Hematopoietic multipotent progenitor cell treated with erythropoietin and hydrocortisone succinate and interleukin-3 and kit ligand, for 4 days (in vitro differentiated cells): ENCODE measurements at places on chromosomes 2 and 18.
A peak's percentile ranks its signal among the peaks of the same experiment; 100 is the strongest.

- no peak for DNase-seq
These were observed 40.8 kb upstream of the POTEE start for GRCh38 chr2:131168538-131168937.

- no peak for DNase-seq
These were observed 244.8 kb upstream of the NCKAP5 start for GRCh38 chr2:133812826-133813617.

DNA sequence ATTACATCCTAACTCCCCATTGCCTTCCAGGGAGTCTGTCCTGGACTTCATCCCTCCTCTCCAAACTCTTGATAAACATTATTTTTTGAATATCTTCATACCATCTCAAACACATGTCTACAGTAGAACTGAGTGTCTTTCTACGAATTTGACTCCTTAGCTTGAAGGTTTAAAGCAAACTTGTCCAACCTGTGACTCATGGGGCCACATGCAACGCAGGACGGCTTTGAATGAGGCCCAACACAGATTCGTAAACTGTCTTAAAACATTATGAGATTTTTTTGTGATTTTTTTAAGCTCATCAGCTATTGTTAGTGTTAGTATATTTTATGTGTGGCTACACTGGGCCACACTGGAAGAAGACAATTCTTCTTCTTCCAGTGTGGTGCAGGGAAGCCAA is 98.1 kb downstream of the PARD3B start:
- no peak for DNase-seq

GRCh38 chr18:65942104-65942503 is 191.3 kb downstream of the CDH7 start:
- DNase-seq: no peak

DNA sequence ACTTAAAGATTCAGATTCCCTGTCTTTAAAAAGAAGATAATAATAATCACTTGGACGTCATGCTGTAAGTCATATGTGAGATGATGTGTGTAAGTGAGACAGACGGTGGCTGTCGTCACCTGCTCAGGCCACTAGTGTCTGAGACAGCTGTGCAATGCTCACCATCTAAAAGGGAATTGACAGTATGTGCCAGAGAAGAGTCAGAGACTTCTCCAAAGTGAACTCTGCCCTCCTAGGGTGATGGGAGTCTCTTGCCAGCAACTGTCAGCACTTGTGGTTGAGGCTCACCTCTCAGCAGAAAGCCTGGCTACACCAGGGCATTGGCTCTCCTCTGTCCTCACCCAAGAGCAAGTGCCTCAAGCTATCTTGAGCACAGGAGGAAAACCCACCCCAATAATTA is 131.6 kb upstream of the DNAJC10 start:
- no peak for DNase-seq

GRCh38 chr2:237774811-237775553 is 23.6 kb upstream of the RBM44 start:
- DNase-seq: peak; percentile 77

- no peak for DNase-seq
These were observed 393.0 kb upstream of the SALL3 start for GRCh38 chr18:78586586-78586985.

GRCh38 chr2:44480068-44480467 is 118.3 kb downstream of the CAMKMT start:
- no peak for DNase-seq

GRCh38 chr2:45709137-45709536 is 57.7 kb downstream of the PRKCE start:
- DNase-seq: no peak

DNA sequence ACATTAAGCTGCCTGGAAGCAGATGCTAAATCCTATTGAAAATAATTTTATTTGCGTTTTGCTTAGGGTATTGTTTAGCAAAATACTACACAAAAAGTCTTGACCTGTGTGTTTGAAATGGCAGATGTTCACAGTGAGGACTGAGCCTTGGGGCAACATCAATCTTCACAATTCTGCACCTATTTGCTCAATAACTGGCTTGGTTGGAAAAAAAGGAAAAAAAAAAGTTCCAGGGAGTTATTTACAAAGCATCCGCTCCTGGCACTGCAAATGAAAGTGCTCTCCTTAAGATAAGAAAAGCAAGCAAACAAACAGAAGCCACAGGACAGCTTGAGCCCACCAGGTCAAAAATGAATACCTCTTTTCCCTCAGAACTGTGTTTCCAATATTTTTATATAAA is 77.7 kb downstream of the MAP2 start:
- DNase-seq: no peak

DNA sequence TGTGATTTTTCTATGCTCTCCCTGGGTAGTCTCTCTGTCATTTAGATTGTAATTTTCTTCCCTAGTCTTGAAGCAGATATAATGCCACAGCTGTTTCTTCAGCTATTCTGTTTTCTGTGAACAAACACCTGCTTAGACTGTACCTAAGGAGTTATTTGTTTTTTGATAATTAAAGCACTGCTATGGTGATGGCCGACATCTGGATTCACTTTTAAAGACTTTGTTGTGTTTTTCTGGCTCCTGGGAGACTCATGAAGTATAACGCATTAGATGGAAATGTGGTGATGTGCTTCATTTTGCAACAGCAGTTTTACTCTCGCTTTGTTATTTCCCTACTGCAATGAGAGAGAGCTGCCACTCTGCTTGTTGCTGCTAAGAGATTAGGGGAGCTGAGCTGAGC is 15.7 kb upstream of the C2orf69 start:
- no peak for DNase-seq

- no peak for DNase-seq
These were observed 1096.7 kb upstream of the DDX18 start for GRCh38 chr2:116717832-116718231.

GRCh38 chr18:48548921-48549320 is 10.1 kb downstream of the CTIF start:
- DNase-seq: no peak

- no peak for DNase-seq
These were observed 256.7 kb downstream of the DCDC2C start for GRCh38 chr2:3960106-3960505.

DNA sequence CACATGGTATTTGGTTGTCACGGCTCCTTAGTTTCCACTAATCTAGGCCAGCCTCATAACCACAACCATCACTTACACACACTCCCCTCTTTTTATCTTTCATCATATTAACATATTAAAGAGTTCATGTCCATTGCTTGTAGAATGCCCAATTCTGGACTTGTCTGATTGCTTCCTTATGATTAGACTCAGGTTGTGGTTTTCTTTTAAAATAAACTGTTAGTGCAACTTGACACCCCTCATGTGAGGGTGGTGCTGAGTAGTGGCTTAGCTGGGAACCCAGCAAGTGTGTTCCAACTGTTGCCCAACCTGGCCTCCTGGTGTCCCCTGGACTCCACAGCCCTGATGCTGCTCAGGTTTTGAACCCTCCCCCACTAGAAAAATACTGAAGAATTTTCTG is 20.1 kb upstream of the CD207 start:
- peak; percentile 12 for DNase-seq

- no peak for DNase-seq
These were observed 6.7 kb upstream of the SLC4A5 start for GRCh38 chr2:74349889-74350288.

DNA sequence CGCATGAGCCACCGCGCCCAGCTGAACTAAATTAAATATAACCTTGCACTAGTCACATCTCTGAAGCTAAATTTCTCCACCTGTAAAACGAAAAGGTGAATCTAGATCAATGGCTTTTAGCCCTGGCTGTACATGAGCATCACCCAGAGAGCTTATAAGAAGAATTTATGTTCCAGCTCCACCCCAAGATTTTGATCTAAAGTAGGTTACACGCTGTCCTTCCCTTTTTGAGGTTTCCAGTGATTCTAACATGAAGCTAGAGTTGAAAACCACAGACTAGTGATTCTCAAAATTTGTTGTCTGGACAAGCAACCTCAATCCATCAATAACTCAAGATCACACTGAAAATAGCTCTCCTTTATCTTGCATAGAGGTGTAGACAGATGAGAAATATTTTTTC is 208.8 kb upstream of the CRIM1 start:
- peak; percentile 43 for DNase-seq

- DNase-seq: no peak
These were observed 6.4 kb downstream of the NDUFV2 start for GRCh38 chr18:9108911-9109310.

DNA sequence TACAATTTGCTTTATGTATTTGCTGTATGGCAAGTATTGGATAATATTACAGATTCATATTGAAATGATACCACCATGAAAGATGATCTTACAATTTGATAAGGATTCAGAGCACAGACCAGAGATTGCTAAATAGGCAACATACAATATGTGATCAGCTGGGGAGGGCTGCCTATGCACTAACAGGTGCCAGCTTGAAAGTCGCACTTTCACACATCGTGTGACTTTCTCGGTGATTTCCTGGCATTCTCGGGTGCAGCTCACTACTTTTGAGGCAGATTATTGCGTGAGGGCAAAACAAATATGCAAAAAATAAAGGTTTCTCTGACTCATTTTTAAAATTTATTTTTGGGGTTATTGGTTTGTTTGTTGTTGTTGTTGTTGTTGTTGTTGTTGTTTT is 36.0 kb downstream of the RBMS1 start:
- DNase-seq: no peak

- DNase-seq: peak; percentile 78
These were observed 2.4 kb downstream of the EPAS1 start for GRCh38 chr2:46299365-46300263.

DNA sequence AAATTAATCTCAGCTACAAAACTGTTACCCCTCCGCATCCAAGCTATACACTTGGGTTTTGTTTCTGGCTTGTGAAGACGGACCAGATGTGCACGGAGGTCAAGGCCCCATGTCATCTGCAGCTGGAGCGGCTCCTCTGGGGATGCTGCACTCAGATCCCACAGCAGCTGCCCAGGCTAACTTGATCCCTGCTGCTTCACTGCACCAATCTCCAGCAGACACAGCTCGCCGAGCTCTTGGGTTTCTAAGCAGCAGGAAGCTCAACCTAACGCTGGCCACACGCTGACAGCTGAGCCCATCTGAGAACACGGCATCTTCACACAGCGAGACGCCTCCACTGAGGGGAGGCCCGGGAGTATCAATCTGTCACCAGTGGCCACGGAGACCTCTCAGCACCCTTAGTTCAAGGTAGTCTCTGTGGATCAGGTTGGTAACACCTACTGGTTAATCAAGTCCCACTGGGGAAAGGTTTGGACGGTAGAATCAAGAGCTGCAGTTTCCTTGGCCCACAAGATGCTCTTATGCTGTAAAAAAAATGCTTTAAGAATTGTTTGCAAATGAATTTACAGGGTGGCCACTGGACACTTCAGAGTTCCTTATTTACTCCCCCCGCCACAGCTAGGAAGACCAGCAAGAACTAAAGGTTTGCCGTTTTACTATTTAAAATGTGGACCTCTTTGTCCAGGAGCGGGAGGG is 67.5 kb downstream of the EMILIN2 start:
- no peak for DNase-seq

DNA sequence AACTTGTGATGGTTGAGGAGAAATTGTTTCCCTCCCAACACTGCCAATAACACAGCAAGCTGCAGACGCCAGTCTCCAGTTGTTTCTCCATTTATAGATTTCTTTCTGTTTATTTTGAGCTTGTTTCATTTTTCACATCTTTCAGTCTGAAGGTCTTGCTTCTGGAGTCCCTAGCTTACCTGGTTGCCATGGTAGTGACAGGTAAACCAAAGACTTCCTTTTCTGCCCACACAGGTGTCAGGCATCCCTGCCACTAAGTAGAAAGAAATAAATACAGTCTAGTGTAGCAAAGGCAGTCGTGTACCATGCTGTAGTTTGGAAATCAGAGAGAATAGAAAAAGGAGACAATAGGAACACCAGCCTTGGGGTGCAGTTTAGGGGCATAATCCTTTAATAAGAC is 82.8 kb downstream of the MARCHF4 start:
- DNase-seq: no peak

DNA sequence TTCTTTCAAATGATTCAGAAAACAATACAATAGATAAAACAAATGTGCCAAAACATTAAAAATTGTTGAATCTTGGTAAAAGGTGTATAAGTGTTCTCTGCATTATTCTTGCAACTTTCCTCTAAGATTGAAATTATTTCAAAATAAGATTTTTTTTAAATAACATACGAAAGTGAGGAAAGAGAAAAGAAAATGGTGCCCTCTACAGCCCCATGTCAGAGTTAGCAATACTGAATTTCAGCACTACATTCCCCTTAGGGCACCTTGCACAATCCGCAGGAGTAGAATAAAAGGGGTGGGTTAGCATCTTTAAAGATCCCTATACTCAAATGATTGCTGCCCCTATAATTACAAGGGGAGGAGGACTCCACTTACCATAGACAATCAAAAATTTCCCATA is 433.7 kb downstream of the BCL11A start:
- DNase-seq: peak; percentile 27

GRCh38 chr2:24181849-24182248 is 7.0 kb downstream of the FAM228A start:
- no peak for DNase-seq

- DNase-seq: no peak
These were observed 147.0 kb downstream of the MBD5 start for GRCh38 chr2:148167855-148168254.

DNA sequence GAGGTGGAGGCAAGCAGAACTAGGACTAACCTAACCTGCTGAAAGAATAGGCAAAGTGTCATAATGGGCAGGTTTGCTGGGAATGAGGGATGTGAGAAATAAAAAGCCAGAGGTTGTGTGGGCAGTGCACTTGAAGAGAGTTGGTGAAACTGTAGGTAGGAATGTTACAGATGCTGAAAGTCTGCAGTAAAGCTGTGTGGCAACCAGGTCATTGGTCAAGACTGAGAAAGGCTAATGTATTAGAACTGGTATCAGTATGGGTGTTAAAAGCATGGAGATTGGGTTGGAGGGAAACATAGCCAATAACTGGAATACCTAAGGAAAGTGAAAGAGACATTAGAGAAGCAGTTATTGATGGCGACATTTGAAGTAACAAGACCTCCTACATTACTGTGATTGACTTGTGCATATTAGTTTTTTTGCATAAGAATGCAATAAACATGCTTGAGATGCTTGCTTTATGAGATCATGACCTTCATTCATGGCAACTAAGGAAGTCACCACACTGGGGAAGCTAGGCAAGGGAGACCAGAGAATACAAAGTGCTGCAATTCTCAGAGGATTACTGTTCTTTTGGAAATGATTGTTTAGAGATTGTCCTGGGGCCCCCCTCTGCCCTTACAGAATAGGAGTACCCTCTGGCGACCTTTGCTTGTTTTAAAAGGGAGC is 11.8 kb downstream of the GULP1 start:
- DNase-seq: no peak

GRCh38 chr2:102143450-102143985 is 972 bp downstream of the IL1R1 start:
- no peak for DNase-seq

- DNase-seq: no peak
These were observed 78.6 kb downstream of the BARD1 start for GRCh38 chr2:214730800-214731407.

GRCh38 chr2:54672590-54673456 is 50.6 kb upstream of the EML6 start:
- peak; percentile 22 for DNase-seq

DNA sequence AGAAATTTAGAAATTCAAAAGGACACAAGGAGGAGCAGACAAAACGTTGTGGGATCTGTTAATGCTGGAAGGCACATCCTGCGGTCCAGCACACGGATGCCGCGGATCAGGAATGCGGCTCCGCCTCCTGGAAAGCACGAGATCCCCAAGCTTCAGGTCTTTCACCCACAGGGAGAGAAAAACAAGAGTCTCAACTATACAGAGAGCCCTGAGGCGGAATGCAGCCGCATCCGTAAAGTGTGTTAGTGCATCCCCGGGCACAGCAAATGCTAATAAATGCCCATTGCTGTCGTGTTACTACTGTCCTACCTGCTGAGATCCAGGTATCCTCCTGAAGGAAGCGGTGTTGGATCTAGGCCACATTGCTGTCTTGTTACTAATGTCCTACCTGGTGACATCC is 303.9 kb downstream of the EIPR1 start:
- no peak for DNase-seq

- no peak for DNase-seq
These were observed 1130.3 kb downstream of the DPP10 start for GRCh38 chr2:115572746-115573145.
